Activated effector memory CD4-positive, alpha-beta T cell treated with Interleukin-2 at 50 U/mL for 16 hours (primary cell): ENCODE measurements at places on chromosomes 3 and 15.
A peak's percentile ranks its signal among the peaks of the same experiment; 100 is the strongest.

DNA sequence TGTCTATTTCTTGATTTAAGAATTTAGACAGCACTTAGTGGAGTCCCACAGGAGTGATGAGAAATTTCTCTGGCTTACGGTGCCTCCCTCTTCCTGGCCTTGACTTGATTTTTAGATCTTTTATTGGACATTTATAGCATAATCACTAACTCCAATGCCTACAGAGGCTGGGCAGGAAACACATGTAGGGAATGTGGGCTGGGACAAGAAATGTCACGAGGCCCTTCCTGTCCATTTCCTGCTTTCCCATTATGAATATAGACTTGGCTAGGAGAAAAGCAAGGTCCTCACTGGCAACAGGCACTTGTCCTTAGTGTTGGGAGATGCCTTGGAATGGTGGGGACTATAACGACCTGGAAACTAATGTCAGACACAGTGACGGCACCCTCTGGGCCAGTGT, 100.3 kb downstream of the MYLK start:
- no peak for DNase-seq

- DNase-seq, result no peak
These were observed 521.5 kb downstream of the PYDC2 start for GRCh38 chr3:191982481-191982880.

- no peak for DNase-seq
These were observed 42.3 kb upstream of the LHFPL4 start for GRCh38 chr3:9595877-9596276.

DNA sequence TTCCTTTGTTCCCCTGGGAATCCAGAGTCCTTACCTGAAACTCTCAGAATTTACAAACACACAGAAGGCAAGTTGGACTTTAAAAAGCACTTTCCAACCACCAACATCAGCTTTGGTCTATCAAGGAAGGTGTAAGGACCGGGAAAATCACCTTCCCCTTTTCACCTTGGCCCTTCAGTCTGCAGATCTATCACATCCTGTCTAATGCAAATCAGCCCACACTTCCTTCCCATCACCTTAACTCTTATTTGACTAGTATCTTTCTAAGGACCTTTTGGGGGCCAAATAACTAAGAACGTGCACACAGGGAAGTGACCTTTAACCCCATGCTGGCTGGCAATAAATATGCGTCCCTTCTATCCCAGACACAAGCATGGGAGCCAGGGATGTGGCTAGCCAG, 320.6 kb downstream of the ARRDC4 start:
- no peak for DNase-seq

DNA sequence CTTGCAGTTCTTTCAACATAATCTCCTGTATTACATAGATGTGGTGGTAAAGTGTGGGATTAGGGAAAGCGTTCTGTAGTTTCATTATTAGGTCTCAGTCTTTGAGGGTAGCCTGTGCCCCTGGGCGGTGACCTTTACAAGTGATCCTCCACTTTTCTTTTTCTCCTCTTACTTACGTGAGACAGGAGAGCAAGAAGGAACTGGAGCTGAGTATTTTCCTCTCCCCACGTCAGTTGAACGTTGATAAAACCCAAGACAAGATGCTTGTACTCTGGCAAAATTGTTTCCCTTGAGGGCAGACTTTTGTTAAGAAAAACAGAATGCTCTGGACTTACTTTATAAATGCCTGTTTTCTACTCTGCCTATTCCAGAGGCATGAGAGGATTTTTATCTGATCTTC, 378.7 kb downstream of the ZNF385D start:
- DNase-seq, result no peak

- DNase-seq, result no peak
These were observed 31.0 kb downstream of the ZNF589 start for GRCh38 chr3:48271763-48272498.

DNA sequence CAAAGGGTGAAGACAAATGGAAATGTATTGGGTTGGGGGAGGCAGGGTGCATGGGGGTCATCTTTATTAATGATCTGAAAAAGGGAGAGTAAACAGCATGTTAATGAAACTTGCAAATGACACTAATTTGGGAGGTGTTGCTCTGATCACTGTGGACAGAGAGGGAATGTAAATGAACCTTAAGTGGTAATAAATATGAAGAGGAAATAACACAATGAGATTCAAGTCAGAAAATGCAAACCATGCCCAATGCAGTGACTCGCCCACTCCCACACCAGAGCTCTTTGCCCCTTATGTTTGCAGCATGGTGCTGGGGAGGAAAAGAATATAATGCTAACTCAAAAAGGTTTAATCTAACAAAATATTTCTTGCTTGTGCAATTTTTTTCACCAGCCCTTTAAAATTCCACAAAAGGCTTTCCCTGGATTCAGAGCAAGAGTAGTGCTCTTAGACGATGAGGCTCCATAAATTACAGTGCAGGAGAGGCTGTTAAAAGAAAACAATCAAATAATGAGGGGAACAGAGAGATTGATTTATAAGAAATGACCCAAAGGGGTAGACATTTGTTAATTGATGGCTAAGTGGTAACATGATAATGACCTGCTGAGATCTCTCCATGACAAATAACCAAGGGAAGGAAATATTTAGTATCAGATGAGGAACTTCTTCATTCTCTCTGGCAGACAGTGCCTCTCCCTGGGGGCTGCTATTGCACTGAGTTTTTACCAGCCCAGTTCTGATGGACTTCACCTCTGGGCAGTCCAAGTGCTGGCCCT, 210.0 kb upstream of the PPP2R3A start:
- DNase-seq, result no peak

DNA sequence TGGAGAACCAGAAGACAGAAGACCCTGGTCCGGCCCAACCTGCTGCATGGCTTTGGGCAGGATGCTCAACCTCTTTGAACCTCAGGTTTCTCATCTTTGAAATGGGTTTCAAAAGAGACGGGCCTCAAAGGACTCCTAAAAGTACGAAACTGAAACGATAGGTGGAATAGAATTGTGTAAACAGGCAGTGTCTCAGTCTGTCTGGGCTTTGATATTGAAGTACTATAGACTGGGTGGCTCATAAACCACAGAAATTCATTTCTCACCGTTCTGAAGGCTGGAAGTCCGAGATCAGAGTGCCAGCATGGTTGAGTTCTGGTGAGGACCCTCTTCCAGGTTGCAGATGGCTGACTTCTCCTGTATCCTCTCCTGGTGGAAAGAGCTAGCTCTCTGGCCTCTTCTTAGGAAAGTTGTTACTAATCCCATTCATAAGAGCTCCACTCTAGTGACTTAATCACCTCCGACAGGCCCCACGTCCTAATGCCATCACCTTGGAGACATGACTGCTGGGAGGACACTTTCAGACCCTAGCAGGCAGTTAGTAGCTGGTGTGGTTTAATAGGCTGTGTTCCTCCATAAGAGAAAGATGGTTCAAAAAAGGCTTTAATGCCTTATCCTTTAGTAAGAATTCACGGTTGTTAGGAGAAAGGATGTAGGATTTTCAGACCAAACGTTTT, 35.7 kb downstream of the SSUH2 start:
- DNase-seq, result no peak

DNA sequence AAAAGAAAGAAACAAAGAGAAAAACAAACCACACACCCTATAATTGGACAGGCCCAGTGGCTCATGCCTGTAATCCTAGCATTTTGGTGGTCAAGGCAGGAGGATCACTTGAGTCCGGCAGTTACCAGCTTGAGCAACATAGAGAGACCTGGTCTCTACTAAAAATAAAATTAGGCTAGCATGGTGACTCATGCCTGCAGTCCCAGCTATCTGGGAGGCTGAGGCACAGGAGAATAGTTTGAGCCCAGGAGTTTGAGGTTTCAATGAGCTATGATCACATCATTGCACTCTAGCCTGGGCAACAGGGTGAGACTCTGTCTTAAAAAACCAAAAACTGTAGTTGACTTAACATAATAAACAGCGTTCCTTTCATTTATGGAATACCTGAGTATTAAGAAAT, 72.3 kb upstream of the ST3GAL6 start:
- DNase-seq, result no peak

DNA sequence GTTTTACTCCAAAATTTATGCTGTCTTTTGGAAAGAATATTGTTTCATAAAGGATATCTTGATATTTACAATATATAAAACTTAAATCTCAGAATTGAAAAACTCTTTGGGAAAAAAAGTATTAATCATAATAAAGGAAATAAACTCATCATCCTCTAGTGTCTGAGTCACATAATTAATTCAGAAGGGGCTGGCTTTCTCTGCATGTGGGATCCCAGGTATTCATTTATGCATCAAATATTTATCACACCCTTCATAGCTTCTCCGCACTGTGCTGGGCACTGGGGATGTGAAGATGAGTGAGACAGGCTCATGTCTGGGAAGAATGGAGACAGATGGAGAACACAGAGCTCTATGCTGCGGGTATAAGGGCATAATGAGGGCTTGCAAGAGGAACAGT, 65.6 kb downstream of the CCNL1 start:
- no peak for DNase-seq

GRCh38 chr3:122030381-122031122, 8.5 kb upstream of the ILDR1 start:
- no peak for DNase-seq

DNA sequence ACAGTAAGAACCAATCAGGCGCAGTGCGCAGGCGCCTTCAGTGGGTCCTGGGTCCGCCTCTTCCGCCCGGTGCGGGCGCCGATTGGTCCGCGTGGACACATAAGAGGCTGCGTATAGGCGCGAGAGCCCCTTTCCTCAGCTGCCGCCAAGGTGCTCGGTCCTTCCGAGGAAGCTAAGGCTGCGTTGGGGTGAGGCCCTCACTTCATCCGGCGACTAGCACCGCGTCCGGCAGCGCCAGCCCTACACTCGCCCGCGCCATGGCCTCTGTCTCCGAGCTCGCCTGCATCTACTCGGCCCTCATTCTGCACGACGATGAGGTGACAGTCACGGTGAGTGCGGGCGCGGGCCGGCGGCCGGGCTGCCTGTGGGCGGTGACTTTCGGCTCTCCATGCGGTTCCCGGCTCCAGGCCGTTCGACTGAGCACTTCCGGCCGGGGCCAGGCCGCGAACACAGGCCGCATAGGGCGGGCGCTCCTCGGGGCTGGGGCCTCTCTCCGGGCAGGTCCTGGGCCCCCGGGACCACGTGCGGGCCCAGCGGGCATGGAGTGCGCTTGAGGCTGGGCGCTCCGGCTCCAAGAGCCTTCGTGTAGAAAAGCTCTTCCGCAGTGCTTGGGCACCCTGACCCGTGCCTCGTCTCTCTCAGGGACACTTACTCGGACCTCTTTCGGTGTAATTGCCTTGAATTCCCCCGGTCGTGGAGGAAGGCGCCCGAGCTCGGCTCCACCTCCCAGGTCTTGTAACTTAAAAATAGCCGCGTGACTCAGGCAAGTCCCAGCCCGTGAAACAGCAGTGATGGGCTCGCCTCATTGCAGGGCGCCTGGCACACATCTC, at the start of gene RPLP1:
Gene RPLP1 (plus strand): TSS at position 127 of the 830 bp plus-strand sequence. CDS start 131 bp downstream, at position 258.
- DNase-seq, result peak; percentile 94

GRCh38 chr3:197181741-197182140, 116.7 kb downstream of the DLG1 start:
- DNase-seq, result no peak

DNA sequence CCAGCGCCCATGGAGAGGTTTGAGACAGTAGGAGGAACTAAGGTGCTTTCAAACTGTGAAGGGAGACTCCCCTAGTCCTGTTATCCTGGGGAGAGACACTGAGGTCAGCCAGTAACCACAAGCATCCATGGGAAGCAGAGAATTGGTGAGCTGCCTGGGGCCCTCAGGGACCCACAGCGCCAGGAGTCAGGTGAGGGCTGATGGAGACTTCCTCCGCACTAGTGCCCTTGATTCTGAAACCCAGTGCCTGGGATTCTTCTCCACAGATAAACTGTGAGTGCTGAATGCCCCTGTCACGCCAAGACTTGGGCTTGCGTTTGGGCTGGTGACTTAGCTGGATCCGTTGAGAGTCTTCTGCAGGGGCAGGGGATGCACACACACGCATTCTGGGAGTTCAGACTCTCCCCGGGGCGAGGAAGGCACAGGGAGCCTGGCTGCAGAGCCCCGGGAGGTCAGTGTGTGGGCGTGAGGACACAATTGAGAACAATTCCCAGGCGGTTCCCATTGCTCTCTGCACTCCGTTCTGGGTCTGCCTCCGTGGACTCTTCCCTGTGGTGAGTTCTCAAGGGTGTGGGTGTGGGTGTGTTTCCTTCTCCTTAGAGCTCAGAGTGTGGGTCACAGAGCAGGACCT, 37.9 kb upstream of the SLCO2A1 start:
- no peak for DNase-seq

GRCh38 chr3:135138776-135139175, 343.7 kb downstream of the EPHB1 start:
- DNase-seq, result no peak

DNA sequence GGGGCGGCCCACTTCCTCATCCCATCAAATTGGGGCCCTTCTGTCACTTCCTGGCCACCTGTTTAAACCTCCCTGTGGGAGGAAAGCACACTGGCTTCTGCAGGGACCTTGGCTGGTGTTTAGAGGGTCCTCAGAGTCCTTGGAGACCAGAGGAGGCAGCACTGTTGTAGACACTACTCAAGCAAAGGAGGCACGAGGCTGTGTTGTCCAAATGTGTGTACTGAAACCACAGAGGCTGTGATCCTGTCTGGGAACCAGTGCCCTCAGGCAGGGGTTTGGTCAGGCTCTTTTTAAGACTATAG, 12.4 kb upstream of the SEC13 start:
- no peak for DNase-seq

- DNase-seq, result no peak
These were observed 1.5 kb downstream of the IGF2BP2 start for GRCh38 chr3:185823078-185824044.

- no peak for DNase-seq
These were observed 5.3 kb upstream of the SPRED1 start for GRCh38 chr15:38247336-38247735.

GRCh38 chr3:129688271-129688895, 81.9 kb upstream of the PLXND1 start:
- DNase-seq, result no peak

- DNase-seq, result peak; percentile 4
These were observed 1.4 kb downstream of the TNIK start for GRCh38 chr3:171458864-171459136.

GRCh38 chr15:32657941-32658340, 16.4 kb downstream of the SCG5 start:
- no peak for DNase-seq

DNA sequence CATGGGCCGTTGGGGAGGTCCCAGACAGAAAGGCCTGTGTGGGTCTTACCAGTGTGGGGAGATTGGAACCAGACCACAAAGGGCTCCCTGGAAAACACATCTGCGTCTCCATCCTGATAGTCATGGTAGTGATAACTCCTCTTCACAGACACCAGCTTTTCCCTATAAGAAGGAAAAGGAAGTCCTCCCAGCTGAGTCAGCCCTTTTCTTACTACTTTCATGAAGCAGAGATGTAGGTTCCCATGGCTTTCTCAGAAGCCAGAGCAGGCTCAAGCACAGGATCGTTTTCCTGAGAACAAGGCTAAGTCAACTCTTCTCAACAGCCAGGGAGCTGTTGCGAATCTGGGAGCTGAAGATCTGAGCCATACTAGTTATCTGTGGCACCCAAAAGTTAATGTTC, 6.1 kb downstream of the DNASE1L3 start:
- no peak for DNase-seq

- no peak for DNase-seq
These were observed 66.2 kb downstream of the SCN11A start for GRCh38 chr3:38985581-38985980.

- no peak for DNase-seq
These were observed 22.7 kb downstream of the ATRIP start for GRCh38 chr3:48469046-48469915.
